ENCODE measurements at places on chromosomes 13 and 19. TPM values are rescaled to one million over a fixed set of nuclear protein-coding genes. Genes with fewer than 3 reads are reported as not detected.

TLE6 gene
- polyA plus RNA-seq: 2.1 TPM

FOXA3 gene
- polyA plus RNA-seq: not detected

C19orf38 gene
- 0.23 TPM for polyA plus RNA-seq

SNAPC2 gene
- polyA plus RNA-seq: 12.2 TPM

LILRB3 gene
- 0.95 TPM for polyA plus RNA-seq

NAPSA gene
- polyA plus RNA-seq: 0.72 TPM

SELENOV gene
- polyA plus RNA-seq: not detected

ATG4D gene
- 48.0 TPM for polyA plus RNA-seq

KCNC3 gene
- polyA plus RNA-seq: 3.3 TPM

CALR3 gene
- not detected for polyA plus RNA-seq

PTGIR gene
- polyA plus RNA-seq: 6.7 TPM

KLK2 gene
- polyA plus RNA-seq: not detected

PPP1R15A gene
- polyA plus RNA-seq: 156 TPM

FARP1 gene
- 8.3 TPM for polyA plus RNA-seq

TNFSF9 gene
- polyA plus RNA-seq: 0.14 TPM

ZIC5 gene
- polyA plus RNA-seq: not detected

RINL gene
- 7.2 TPM for polyA plus RNA-seq

SIGLECL1 gene
- not detected for polyA plus RNA-seq

PNMA8C gene
- 0.05 TPM for polyA plus RNA-seq

B3GNT3 gene
- not detected for polyA plus RNA-seq

ZFP82 gene
- polyA plus RNA-seq: 3.1 TPM

CEACAM4 gene
- 0.16 TPM for polyA plus RNA-seq

ZNF433 gene
- polyA plus RNA-seq: 4.0 TPM

OR4F17 gene
- polyA plus RNA-seq: not detected

ACP5 gene
- polyA plus RNA-seq: 3.8 TPM

RASA3 gene
- polyA plus RNA-seq: 7.4 TPM

ZNF439 gene
- polyA plus RNA-seq: 4.7 TPM

ZNF701 gene
- 11.5 TPM for polyA plus RNA-seq

FBN3 gene
- not detected for polyA plus RNA-seq

KISS1R gene
- not detected for polyA plus RNA-seq

KCNN4 gene
- polyA plus RNA-seq: 0.34 TPM

ALOX5AP gene
- polyA plus RNA-seq: 1.9 TPM

KLK7 gene
- not detected for polyA plus RNA-seq

ZNF296 gene
- polyA plus RNA-seq: 0.25 TPM

SAE1 gene
- 34.0 TPM for polyA plus RNA-seq
